ENCODE measurements at places on chromosomes 7 and 10.

- DNase-seq, result peak; percentile 79
Observed at GRCh38 chr7:38908759-38909335, at the start of gene VPS41. Gene VPS41 (minus strand): TSS chr7:38909191. CDS start chr7:38909174, 17 bp downstream.

DNA sequence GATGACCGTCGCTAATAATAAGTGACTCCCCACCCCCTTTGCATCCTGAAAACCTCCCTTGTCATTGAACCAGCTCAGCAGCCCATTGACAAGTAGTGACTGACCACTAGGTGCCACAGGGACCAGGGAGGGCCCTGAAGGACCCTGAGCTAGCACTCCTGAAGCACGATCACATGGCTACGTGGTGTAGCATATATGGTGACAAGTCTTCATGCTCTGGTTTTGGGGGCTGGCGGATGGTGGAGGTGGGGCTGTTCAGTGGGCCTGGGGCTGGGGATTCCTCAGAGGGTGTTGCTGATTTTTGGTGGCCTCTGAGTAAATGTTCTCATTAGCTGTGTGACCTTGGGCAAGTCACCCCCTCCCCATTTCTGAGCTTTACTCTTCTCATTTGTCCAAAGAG, 4.7 kb downstream of the ADAMTS14 start:
- DNase-seq, result no peak

DNA sequence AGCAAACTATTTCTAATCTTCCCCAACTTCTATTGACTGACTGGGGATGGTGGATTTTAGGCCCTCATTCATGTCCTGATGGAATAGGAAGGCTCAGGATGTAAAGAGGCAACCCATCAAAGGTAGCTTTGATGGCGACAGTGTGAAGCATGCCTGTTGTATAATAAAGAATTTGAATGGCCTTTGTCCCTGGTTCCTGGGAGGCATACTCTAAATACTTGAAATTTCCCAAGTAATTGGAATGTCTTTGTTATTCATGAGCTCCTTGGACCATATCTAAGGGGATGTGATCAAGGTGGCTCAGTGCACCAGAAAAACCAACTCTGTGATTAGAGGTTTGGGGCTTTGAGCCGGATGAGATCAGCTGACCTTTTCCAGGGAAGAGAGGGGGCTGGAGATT, 264.5 kb upstream of the NEBL start:
- DNase-seq, result no peak

DNA sequence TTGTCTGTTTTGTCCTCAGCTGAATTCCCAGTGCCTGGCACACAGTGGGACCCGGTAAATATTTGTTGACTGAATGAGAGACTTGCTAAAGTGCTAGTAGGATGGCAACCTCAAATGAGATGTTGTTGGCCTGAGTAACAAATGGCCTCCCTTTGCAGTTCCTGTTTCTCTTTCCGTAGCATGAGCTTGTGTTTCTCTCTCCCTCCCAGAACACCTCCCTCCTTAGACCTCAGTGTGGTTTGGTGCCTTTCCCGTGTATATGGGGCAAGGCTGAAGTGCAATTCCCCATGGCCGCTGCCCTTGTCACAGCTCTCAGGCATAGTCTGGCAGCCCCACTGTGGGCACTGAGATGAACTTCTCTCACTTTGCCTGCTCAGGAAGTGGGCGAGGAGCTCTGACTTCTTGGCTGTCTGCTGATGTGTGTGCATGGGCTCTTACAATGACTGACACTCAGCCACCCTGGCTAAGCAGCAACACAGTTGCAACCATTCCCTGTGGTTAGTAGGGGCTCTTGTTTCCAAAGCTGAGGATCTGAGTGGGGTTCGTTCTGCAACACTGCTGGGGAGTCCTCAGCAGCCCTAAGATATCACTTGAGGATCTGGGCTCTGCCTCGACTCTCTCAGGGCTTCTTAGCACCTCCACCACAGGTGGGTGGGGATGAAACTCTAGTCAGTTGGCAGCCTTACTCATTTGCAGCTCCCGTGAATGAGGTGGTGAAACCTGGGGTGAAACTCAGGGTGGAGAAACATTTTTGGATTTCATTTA, 136.1 kb downstream of the ICA1 start:
- peak; percentile 94 for DNase-seq

GRCh38 chr7:157485361-157485831, 148.6 kb downstream of the DNAJB6 start:
- no peak for DNase-seq

DNA sequence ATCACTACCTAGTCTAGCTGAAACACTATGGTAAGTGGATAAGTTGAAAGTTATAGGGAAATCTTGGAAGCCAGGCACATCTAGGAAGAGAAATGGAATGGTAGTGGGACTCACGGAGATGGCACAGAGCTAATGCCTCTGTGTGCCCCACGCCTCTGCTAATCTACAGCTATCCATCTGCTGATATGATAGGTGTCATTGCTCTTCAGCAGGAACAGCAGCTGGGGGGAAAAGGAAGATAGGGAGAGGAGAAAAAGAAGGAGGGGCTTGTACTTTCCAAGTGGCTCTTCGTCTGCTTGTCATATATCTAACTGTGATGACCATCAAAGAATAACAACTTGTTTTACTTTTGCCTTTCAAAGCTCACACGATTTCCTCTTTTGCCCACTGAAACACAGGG, 1199.1 kb upstream of the SORCS1 start:
- no peak for DNase-seq

GRCh38 chr10:132395704-132396493, 1.1 kb upstream of the PWWP2B start:
- DNase-seq, result no peak

GRCh38 chr10:50044941-50045664, 22.7 kb upstream of the WASHC2A start:
- no peak for DNase-seq

DNA sequence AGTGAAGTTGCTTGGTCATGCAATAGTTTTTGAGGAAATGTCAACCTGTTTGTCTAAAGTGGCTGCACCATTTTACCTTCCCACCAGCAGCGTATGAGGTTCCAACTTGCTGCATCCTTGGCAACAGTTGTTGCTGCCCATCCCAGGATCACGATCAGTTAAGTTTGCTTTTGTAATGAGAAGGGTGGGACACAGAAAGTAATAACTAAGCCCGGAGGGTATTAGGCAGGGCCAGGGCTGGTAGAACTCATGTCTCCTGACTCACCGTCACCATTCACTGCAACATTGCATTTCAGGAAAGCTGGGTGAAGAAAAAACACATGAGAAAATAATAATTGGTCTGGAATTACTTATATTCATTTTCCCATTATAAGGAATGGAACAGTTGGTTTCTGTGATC, 25.4 kb downstream of the CELF2 start:
- no peak for DNase-seq

- DNase-seq, result no peak
Observed at GRCh38 chr7:39356172-39356925, 209.9 kb upstream of the YAE1 start.

- no peak for DNase-seq
Observed at GRCh38 chr10:102335184-102335583, 60.3 kb upstream of the NFKB2 start.

- no peak for DNase-seq
Observed at GRCh38 chr10:30816820-30817171, 187.2 kb upstream of the LYZL2 start.

GRCh38 chr10:48923748-48924147, 15.9 kb downstream of the LRRC18 start:
- no peak for DNase-seq

DNA sequence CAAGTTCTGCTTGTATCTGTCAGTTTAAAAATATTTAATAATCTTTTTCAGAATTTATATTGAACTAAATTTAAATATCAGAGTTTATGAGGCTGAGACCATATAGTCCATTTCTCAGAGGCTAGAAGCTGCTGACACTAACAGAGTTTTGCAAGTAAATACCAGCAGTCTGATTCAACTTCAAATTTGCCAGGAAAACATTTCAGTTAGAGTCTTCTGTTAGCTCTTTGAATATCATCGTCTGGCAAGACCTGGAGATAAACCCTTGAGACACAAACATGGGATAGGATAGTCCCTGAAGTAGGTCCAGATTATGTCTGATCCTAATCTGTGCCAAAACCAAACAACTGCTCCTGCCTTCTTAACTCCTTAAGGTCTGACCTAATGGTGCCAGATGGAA, 472.8 kb upstream of the STEAP1 start:
- no peak for DNase-seq

Data from thymus (tissue), 14 donors.